ENCODE measurements at places on chromosomes 4 and X.

- DNase-seq, result no peak
Measured at GRCh38 chr4:179415037-179415846, 1973.0 kb upstream of the AGA start.

- DNase-seq, result no peak
Measured at GRCh38 chrX:121755541-121755940, 708.1 kb downstream of the GLUD2 start.

DNA sequence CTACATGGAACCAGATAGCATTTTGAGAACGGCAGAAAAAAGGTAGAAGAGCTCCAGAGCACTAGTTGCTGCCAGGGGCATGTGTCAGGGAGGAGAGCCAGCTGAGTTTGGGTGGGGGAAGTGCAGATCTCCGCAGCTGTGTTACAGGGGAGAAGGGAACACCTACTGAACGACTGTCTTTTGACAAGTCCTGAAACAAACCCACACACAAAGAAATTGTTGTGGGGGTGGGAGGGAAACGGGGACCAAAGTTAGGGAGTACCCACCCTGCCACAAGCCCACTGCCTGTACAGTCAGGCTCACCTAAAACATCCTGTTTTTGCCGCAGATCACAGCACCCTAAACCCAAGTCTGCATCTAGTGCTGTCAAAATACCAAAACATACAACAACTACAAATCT is 55.5 kb downstream of the LEF1 start:
- no peak for DNase-seq

- no peak for DNase-seq
Measured at GRCh38 chrX:9816084-9816700, 30.0 kb downstream of the SHROOM2 start.

- no peak for DNase-seq
Measured at GRCh38 chrX:633985-634958, 3.7 kb downstream of the SHOX start.

DNA sequence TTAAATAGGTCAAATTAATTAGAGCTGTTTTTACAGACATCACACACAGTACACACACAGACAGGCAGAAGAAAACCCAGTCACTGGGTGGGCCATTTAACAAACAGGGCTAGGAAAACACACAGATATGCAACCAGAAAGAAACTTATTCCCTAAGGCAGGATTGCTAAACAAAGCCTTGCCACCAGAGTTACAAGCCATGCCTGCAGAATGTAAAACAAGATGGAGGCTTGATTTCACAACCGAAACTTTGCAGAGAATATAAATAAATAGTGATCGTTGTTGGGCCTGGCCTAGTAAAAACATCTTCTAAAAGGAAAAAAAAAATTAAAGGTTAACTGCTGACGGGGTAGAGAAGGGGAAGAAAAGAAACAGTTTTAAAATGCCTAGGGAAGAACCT is 212.3 kb downstream of the NAP1L3 start:
- no peak for DNase-seq

DNA sequence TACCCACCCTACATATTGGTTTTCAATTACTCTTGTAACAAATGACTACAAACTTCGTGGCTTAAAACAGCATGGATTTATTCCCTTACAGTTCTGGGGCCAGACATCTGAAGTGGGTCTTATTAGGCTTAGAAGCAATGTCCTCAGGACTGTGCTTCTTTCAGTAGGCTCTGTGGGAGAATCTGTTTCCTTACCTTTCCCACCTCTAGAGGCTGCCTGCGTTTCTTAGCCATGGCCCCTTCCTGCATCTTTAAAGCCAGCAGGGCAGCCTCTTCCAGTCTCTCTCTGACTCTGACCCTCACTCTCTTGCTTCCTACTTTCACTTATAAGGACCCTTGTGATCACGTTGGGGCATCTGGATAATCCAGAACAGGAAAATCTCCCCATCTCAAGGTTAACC is 252.5 kb upstream of the PGRMC2 start:
- no peak for DNase-seq

DNA sequence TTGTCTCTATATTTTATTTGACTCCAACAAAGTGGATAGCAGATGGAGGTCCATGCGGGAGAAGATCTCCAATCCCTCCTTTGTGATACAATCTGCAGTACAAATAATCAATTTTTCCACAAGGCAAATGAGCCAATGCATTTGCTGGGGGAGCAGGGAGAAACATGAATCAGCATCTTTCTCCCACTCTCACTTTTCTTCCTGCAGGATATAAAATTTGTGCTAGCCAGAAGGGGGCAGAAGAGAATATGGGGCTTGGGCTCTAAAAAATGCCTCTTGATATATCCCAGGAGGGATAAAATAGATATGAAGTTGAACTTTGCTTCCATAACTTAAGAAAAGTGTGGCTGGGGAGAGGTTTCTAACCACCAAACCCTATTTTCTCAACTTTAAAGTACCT is 38.3 kb upstream of the CWH43 start:
- no peak for DNase-seq

GRCh38 chr4:27057662-27058061 is 197.0 kb downstream of the STIM2 start:
- no peak for DNase-seq

GRCh38 chr4:83569987-83570386 is 34.1 kb downstream of the GPAT3 start:
- DNase-seq, result no peak

DNA sequence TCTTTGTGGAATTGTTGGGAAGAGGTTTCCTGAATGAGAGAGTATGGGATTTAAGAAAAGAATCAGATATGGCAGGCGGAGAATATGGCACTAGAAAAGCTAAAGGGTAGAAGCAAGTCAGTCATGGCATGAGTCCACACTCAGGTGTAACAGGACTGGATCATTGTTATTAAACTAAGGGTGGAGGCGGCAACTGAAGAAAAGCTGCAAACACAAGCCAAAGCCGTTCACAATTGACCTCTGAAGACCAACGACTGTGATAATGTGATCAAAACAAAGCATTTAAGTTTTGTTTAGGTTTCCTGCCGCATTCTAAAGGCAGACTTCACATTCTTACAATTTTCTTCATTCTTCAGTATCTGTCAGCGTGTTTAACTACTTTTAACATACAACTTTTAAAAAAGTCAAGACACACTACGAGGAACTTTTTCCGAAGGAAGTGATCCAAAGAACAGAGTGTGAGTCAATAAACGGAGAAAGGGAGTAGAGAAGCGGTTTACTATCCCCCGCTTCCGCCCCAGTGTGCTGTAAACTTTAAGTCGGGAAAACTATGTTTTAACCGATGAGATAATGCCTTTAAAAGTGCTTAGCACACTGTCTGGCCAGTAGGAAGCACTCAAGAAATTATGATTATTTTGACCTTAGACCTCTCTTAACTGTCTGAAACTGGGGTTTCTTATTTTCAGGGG is 909 bp upstream of the SLAIN2 start:
- DNase-seq, result peak; percentile 4

DNA sequence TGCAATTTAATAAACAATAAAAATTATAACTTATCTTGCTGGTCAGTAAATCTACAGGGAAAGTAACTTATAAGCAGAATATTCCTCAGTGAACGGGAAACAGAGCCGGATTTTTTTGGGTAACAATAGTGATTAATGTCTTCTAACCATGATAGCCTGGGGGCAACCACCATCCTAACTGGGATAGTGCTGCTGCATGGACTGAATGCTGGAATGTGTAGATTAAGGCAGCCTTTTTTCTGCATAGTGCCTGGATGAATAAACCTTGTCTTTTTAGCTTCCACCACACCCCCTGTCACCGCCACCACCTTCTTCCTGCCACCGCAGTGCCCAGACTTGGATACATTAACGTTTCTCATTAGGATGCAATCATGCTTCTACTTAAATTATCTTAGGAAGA is 83.6 kb upstream of the LNX1 start:
- DNase-seq, result no peak

- DNase-seq, result peak; percentile 18
Measured at GRCh38 chr4:98996056-98996764, 689 bp downstream of the METAP1 start.

DNA sequence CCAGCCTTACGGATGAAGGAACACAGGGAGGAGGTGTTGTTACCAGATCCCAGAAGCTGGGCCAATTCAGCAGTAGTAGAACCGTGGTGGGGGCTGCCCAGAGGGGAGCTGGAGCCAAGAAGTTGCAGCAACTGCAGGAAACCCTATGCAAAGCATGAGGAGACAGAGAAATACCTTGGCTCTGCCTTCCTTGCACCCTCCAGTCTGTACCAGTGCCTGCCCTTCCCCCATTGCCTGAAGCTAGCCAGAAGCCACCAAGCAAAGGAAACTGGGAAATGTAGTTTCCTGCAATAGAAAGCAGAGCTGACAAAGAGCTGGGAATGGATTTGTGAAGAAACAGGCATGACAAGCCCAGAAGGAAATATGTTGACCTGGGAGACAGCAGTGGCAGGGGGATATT is 108.7 kb upstream of the FUNDC1 start:
- no peak for DNase-seq

- DNase-seq, result no peak
Measured at GRCh38 chrX:13607331-13607995, 38.1 kb downstream of the EGFL6 start.

DNA sequence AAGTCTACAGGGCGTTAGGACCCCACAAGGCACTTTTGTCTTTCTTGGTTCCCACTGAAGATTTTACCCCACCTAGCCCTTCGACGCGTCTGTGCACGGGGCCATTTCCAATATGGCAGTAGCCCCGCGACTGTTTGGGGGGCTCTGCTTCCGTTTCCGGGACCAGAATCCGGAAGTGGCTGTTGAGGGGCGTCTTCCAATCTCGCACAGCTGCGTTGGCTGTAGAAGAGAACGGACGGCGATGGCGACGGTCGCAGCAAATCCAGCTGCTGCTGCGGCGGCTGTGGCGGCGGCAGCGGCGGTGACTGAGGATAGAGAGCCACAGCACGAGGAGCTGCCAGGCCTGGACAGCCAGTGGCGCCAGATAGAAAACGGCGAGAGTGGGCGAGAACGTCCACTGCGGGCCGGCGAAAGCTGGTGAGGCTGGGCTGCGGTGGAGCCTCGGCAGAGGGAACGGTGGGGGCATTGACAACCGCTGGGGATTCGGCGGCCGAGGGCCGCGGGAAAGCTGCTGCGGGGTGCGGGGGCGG is at the start of gene USP11:
USP11 (plus strand) TSS at position 207 of the 530 bp plus-strand sequence; CDS start at position 242, 35 bp downstream.
- no peak for DNase-seq

- DNase-seq, result no peak
Measured at GRCh38 chrX:107707866-107708265, 67.7 kb downstream of the TSC22D3 start.

- DNase-seq, result no peak
Measured at GRCh38 chrX:103253608-103254007, 1.3 kb downstream of the TCEAL8 start.

GRCh38 chr4:174157106-174157607 is 126.3 kb downstream of the FBXO8 start:
- no peak for DNase-seq

GRCh38 chr4:107468812-107469211 is 251.2 kb downstream of the PAPSS1 start:
- DNase-seq, result no peak

DNA sequence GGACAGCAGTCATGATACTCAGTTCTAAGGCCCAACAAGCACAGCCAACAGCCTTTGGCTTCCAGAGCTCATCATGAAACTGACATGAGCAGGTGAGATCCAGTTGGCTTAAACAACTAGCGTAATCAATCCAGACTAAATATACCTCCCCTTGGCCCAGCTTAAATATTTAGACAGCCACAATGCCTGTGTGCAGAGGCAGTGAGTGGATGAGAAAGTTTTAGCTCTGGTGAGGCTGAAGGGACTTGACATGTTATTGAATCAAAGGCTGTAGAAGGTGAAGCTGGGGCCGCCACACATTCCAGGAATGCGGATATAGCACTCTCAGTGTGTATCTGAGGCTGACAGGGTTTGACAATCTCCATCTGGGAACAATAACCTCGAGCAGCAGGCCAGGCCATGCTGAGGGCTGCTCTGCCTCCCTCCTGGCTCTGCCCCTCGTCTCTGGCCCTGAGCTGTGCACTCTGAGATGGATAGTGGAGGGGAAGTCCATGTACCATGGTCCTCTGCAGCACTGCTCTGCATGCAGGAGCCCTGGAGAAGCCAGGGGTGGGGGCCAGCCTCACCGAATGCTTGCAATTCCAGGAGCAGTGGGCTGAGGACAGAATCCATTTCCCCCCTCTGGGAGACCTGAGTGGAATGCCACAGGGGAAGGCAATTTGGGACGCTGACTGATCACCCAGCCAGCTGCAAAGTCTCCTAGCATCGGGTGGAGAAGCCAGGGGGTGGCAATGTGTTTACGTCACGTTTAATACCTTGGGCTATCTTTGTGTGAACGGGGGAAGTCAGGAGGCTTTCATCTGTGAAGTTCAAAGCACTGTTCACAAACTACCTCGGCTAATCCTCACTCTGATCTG is 37.3 kb upstream of the RASL11B start:
- DNase-seq, result no peak
